H1 (cell line): ENCODE measurements at places on chromosomes 16 and 17. TPM values are rescaled to one million over a fixed set of nuclear protein-coding genes. Genes with fewer than 3 reads are reported as not detected.

PPL gene
- total RNA-seq, result 28.8 and 29.5 TPM in 2 replicates

- H3K4me1 ChIP-seq, result no peaks in the 10 kb centered on the region
- H3K27ac ChIP-seq, result no peak overlapping the region; the same call in 1 of the 2 replicates
- no peak overlapping the region for H3K4me3 ChIP-seq
- no peaks in the 10 kb centered on the region for H3K36me3 ChIP-seq
These were observed 7.3 kb downstream of the NT5C start for GRCh38 chr17:75124041-75124818.

DNA sequence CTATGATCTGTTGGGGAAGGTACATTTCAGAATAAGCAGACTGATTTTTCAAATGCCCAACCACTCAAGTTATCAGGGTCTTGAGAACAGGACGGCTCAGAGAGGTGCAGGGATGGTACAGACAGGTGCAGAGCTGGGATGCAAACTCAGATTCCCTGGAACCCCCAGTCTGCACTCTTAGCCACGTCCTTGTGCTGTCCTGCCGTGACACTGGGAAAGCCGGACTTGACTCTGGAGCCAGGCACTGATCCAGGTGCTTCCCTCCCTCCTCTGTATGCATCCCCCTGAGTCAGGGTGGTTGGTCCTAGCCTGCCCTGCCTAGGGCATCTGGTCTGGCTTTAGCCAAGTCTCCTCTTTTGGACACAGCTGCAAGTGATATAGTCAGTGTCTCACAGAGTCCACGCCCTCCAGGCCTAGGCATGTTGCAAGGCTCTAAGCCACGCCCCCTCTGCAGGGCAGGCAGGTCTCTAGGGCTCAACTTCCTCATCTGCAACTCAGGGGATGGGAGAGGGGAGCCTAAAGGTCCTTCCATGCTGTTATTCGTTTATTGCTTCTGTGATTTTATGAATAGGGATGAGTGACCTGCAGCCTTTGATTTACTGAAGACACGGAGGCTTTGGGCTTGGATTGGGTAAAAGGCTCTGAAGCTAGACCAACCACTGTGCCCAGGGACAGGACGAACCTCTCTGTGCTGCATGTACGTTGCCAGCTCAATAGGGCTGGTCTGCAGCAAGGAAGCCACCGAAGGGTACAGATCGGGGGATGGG lies 97.3 kb downstream of the SDK2 start:
- H3K27me3 ChIP-seq, result no peaks in the 10 kb centered on the region
- H3K4me1 ChIP-seq, result peaks cover 10% of the 10 kb centered on the region
- no peak overlapping the region for H3K27ac ChIP-seq
- no peak overlapping the region for H3K4me3 ChIP-seq

DNA sequence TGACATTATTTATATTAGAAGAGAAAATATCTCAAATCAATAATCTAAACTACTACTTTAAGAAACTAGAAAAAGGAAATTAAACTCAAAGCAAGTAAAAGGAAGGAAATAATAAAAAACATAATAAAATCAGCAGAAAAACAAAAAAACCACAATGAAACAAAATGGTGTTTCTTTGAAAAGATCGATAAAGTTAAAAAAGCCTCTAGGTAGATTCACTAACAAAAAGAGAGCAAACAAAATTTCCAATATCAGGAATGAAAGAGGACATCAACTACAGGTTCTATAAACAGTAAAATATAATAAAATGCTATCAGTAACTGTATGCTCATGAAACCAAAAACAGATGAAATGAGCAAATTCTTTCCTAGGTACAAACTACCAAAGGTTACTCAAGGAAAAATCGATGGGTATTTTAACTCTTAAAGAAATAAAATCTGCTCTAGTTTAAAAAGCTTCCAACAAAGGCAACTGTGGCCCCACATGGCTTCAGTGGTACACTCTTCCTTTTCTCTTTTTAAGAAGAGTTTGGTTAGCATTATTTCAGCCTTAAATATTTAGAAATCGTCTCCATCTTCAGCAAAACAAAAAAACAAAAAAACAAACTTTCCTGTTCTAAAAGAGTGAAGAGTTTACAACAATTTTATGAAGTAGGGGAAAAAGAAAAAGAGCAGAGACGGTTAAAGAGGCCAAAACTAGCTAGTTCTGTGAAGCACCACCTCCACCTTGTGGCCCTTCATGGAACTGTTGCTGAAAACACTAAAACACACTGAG lies 102.2 kb downstream of the TRIM37 start:
- H3K4me3 ChIP-seq, result no peak overlapping the region
- H3K27me3 ChIP-seq, result no peaks in the 10 kb centered on the region
- H3K27ac ChIP-seq, result no peak overlapping the region
- DNase-seq, result peak; percentile 10
- peaks cover 5% of the 10 kb centered on the region; the same call in 1 of the 2 replicates for H3K36me3 ChIP-seq
- H3K4me1 ChIP-seq, result no peaks in the 10 kb centered on the region
